CD4-positive, alpha-beta T cell treated with Interleukin-15 for 4 hours (primary cell): ENCODE measurements at places on chromosomes 6 and 20.

DNA sequence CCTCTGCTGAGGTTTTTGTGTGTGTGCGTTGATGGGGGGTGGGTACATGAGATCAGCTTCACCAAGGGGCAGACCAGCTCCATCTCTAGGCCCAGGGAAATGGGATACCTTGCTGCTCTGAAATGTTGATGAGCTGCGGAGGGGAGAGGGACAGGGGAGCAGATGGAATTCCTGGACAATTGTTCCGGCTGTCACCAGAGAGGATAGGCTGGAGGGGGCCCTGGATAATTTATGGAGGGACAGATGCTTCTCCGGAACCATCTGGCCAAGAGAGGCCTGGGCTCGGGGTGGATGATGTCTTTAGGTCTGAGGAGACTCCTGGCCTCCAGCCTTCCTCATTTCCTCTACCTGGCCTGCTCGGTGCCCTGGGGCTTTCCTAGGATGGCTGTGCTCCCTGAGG lies 1.9 kb upstream of the TJAP1 start:
- DNase-seq: no peak

DNA sequence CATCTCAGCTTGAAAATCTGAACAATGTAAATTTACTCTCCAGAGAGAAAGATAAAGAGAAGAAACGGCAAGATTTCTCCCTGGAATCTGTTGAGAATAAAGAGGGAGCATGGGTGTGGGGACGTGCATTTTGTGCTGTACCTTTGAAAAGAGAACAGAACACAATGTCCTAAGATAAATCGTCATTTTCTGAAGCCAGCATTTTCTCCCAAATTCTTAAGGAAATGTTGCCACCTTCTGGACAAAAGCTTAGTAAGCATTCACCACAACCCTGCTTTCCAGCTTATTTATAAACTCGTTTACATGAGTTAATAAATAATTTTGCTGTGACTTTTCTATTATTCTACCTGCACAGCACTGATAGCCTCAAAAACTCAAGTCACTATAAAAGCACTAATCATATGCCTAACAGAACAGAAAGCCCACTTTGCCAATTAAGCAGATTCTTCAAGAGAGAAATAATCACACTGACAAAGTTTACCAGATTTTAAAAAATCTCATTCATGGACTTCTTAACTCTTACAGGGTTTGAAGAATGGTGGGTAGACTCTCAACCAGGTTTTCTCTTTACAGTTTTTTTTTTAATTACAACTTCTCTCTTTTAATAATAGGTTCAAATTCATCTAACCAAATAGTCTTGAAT lies 155.8 kb downstream of the MBOAT1 start:
- no peak for DNase-seq

DNA sequence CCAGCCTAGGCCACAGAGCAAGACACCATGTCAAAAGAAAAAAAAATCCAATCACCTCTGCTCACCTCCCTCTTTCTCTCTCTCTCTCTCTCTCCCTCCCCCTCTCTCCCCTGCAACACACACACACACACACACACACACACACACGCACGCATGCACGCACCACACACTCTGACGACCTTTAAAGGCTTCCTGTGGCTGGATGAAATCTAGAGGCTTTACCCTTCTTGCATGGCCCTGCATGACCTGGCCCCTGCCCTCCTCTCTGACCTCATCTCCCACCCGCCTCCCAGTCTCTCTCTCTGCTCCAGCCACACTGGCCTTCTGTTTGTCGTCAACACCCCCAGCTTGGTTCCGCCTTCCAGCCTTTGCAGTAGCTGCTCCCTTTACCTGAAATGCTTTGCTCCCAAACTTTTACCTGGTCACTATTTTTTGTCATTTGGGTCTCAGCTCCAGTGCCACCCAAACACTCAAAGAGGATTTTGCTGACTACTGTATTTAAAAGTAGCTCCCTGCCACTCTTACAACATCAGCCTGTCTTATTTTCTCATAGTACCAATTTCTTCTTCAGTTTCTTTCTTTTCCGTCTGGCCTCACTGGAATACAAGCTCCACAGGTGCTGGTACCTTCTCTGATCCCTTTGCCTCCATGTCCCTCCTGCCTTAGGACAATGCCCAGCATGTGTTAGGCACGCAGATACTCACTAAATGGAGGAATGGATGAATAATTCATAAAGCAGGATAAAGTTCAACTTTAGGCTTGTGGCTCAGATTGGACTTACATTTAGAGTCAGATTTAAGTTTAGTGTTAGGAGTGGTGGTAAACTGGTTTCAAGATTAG lies 4.3 kb upstream of the LTA start:
- no peak for DNase-seq

DNA sequence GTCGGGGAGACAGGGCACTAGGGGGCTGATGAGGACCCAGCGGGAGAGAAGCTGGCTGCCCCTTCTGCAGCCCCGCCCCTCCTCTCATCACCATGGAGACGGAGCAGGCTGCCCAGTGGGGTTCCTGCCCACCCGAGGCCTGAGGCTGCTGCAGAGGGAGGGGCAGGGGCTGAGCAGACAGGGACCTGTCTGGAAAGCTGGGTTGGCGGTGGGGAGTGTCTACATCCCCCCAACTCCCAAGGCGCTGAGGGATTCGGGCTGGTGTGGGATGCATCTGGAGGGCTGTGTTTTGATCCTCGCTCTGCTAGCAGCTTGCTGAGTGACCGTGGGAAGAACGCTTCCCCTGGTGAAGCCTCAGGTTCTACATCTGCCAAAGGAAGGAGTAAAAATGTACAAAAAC lies 1.2 kb upstream of the BPI start:
- no peak for DNase-seq

DNA sequence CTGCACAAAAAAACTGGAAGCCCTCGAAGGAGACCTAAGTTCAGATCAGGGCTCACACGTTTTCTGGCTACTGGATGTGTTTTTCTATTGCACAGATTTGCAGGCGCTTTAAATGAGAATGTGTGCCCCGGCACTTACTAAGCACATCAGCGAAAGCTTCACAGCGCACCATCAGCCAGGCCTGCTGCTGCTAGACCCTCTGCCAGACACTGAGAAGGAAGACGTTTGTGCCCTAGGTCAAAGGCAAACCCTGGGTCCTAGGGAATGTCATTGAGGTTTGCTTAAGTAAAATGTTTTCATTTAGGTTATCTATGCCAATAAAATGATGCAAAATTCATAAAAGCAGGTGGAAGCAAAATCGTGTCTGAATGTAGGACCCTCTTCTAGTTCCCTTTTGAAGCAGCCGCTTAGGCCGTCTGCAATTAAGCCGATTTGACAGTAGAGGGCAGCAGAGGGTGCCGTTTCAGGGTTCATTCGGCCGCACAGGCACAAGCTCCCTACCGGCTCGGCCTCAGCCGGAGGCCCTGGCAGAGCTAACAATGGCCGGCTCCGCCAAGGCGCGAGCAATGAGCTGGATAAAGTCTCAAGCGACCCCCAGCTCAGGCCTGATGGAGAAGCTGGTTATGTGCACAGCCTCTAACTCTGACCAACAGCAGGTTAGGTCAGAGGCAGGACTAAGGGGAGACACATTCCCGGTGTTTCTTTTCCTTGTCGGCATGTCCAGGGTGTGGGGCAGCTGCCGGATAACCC lies 107.2 kb upstream of the FOXA2 start:
- peak; percentile 43 for DNase-seq

DNA sequence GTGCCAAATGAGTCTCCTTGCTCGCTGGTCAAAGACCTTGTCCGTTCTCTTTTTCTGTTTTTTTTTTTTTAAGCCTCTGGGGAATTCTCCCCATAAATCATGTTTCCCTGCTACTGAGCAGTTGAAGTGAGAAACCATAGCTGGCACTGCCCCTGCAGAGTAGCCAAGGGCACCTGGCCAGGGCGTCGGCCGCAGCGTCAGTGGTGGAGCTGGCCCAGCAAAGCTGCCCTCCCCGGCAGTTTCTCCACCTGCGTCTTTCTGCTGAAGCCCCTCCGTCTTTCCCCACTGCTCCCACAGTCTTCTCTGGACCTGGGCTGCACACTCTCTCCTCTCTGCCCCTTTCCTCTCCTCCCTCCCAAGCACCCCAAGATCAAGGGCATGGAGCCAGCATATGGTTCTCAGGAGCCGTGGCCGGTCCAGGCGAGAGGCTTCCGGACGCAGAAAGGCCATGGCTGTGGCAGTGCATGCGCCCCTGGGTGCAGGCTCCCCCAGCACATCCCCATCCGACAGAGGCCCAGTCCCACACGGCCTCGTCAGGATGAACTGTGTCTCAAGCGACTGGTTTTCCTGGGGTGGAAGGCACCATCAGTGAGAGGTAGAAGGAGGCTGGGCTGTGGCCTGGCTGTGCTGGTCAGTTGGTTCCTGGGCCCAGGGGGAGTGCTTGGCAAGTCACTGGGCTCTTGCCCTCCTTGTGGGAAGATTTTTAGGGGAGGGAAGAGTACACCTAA lies 218.1 kb downstream of the ERMARD start:
- DNase-seq: no peak

DNA sequence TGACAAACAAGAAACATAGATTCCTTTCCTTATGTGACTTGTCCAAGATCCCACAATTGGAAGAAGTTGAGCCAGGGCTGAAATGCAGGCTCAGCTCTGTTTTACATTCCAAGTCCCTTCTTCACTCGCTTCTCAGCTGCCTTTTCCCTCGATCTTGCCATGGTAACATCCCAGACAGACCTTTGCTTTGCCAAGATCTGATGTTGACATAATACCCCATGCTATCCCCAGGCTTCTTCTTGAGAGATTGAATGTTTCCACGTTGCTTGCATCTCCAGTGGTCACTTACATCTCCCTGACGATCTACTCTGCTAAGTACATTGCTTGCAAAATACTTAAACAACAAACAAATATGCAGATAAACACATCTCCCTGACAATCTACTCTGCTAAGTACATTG lies 63.5 kb downstream of the TBXT start:
- DNase-seq: no peak

GRCh38 chr6:27280540-27281000 lies 31.5 kb downstream of the POM121L2 start:
- DNase-seq: no peak

DNA sequence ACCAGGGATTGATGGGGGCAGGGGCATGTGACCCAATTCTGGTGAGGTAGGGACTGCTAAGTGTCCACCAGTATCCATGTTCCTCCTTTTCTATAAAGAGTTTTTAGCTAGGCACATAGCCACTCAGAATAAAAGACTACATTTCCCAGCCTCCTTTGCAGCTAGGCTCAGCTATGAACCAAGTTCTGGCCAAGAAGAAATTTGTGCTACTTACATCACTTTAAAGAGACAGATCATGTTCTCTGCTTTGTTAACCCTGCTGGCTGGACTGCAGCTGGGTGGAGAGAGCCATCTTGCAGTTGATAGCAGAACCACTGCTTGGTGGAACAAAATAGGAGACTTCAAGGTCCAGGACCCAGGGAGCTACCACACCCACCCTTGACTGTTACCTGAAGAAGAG lies 5.3 kb upstream of the CCM2L start:
- DNase-seq: no peak

- no peak for DNase-seq
These were observed 151.5 kb downstream of the PRL start for GRCh38 chr6:22145376-22145775.

DNA sequence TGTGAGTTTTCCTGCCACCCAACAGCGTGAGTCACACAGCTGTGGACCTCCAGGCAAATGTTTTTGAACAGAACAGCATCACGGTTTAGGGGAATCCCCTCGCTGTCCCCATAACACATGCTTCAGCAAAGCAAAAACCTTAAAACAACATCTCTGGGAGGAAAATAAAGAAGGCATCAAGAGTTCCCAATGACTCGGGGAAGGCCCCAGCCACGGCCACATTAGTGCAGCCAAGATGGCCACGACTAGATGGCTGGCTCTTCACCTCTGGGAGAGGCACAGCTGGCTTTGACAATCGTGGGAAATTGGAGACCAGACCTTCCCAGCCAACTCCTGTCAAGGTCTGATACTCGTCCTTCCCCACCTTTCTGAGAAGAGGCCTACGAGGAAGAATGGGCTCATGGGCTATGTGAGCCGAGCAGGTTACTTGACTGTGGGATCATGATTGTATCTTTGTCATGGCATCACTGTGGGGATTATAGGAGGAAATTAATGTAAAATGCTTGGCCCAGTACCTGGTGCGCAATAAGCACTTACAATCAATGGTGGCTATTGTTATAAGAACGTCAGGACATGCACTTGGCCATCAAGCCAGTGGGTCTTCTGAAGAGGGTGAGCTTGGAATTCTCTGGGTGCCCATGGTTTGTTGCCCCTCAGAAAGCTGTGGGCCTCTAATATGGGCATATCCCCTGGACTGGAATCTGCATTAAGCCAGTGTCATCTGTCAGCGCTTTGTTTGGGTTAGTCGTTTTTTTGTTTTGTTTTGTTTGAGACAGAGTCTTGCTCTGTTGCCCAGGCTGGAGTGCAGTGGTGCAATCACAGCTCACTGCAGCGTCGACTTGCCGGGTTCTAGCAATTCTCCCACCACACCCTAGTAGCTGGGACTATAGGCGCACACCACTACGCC lies 43.6 kb downstream of the FGD2 start:
- DNase-seq: peak; percentile 89

- DNase-seq: no peak
These were observed 8.0 kb upstream of the MYBL2 start for GRCh38 chr20:43658723-43659419.

- no peak for DNase-seq
These were observed 37.8 kb downstream of the CD109 start for GRCh38 chr6:73733791-73734190.

- DNase-seq: peak; percentile 15
These were observed 23.4 kb downstream of the FAM217A start for GRCh38 chr6:4055420-4056041.

DNA sequence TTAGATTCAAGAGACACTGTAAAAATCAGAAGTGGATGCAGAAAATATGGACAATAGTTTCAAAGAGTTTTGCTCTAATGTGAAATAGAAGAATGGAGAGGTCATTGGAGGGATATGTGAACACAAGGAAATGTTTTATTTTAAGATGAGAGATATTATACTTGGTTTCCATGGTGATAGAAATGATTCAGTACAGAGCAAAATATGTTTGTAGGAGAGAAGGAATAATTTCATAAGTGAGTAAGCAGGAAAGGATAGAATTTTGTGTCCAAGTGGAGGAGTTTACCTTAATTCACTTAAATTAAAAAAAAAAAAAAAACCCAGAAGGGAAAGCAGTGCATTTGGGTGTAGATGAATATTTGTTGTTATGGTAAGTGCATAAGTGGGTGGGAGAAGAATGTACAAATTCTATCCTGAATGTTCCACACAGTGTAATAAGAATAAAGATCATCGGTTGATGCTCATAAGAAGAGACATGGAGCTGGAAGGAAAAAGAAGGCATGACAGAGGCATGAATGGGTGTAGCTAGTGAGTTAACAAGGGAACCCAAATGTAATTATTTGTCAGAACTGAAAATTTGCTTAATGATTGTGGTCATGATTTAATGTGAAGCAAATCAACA lies 688.9 kb upstream of the GJE1 start:
- no peak for DNase-seq

GRCh38 chr6:6788394-6789032 lies 200.0 kb downstream of the LY86 start:
- no peak for DNase-seq

GRCh38 chr6:135054226-135054568 lies 425 bp downstream of the HBS1L start:
- peak; percentile 12 for DNase-seq

DNA sequence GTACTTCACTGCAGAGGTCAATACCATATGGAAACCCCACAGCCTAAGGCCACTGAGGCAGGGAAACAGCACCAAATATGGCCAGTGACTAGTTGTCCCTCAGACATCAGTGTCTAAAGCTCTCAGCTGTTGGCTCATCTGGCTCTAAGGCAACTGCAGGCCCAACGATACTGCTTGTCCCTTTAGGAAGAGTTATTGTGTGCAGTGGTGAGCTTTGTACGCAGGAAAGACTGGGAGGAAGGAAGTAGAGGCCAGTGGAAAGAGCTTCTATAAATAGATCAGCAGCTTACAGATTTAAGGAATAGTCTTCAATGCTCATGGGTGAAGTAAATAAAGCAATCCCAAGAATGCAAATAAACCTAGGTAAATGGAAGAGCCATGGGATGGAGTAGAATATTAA lies 29.3 kb downstream of the DNAAF9 start:
- DNase-seq: no peak
